ENCODE measurements at places on chromosomes 1 and 21. TPM values are rescaled to one million over a fixed set of nuclear protein-coding genes. Genes with fewer than 3 reads are reported as not detected.

- no peaks in the 10 kb centered on the region for H3K27me3 ChIP-seq
- H3K4me3 ChIP-seq: no peak overlapping the region
- peak; percentile 40 for DNase-seq
Observed at GRCh38 chr1:84353695-84354094, 44.6 kb upstream of the DNASE2B start.

DNA sequence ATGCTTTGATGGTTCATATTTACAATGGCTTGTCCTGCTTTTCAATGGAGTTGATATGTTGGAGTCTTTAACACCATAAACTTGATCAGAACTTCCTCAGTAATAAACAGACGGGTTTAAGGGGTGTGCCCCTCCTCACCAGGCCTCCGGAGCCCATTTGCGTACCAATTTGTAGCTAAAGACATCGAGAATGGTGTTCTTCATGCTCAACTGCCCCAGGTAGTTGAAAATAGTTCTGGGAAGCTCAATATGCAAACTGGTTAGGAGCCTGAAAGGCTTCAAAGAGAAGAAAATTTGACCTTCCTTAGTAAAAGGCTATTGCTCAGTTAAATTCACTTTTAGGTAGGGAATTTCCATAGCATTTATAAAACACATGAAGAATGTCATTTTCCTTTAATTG lies 68.1 kb upstream of the RRP15 start:
- H3K36me3 ChIP-seq: no peaks in the 10 kb centered on the region
- H3K4me1 ChIP-seq: no peaks in the 10 kb centered on the region
- no peak for DNase-seq
- no peak overlapping the region for H3K27ac ChIP-seq

GRCh38 chr1:198291036-198291435 lies 134.2 kb downstream of the NEK7 start:
- H3K4me3 ChIP-seq: no peak overlapping the region
- no peak overlapping the region for H3K27ac ChIP-seq
- DNase-seq: no peak
- no peaks in the 10 kb centered on the region for H3K4me1 ChIP-seq
- H3K27me3 ChIP-seq: no peaks in the 10 kb centered on the region
- H3K36me3 ChIP-seq: no peaks in the 10 kb centered on the region

DNA sequence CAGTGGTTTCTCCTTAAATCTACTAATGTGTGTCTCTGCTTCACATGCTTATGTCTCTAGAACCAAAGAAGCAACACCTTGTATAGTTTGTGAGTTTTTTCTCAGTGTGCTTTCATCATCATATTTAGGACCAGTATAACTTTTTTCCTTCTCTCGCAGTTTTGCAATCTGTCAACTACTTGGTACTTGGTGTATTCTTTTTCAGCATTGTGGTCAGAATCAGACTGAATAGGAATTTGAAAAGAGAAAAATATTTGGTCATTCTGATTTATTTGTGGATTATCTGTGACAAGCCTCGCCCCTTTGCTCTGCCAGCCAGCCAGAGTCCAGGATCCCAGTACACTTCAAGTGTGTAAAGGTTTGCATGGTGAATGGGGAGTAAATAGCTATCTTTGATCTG lies 122.3 kb downstream of the C1orf21 start:
- H3K4me3 ChIP-seq: no peak overlapping the region
- no peak overlapping the region for H3K27ac ChIP-seq
- no peaks in the 10 kb centered on the region for H3K4me1 ChIP-seq

DNA sequence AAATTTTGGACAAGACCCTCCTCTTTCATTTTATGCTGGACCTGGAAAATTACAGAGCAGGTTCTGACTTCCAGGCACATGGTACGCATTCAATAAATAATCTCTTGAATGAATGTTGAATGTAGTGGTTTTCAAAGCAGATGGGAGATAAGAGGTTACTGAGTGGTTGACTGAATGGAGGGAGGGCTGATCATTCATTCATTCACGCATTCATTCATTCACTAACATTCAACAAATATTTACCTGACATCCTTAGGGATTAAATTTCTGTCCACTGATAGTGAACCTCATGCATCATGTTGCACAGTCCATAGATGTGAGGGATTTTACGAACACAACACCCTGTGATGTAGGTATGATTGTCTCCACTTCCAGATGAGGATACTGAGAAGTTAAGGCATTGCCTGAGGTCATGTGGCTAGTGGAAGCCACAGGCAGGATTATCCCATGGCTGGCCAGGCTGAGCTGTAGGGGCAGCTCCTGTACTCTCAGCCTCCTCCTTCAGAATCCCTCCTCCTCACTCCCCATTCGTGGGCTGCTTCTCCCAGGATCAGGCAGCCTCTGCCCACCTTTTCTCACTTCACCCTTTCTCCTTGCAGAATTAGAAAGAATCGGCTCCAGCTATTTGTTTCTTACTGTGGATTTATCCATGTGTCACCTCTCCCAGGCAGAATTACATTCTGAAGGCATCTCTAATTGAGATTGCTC lies 48.4 kb upstream of the ATP5PO start:
- DNase-seq: no peak
- H3K27ac ChIP-seq: no peak overlapping the region
- no peaks in the 10 kb centered on the region for H3K27me3 ChIP-seq
- peaks cover 5% of the 10 kb centered on the region for H3K36me3 ChIP-seq

DNA sequence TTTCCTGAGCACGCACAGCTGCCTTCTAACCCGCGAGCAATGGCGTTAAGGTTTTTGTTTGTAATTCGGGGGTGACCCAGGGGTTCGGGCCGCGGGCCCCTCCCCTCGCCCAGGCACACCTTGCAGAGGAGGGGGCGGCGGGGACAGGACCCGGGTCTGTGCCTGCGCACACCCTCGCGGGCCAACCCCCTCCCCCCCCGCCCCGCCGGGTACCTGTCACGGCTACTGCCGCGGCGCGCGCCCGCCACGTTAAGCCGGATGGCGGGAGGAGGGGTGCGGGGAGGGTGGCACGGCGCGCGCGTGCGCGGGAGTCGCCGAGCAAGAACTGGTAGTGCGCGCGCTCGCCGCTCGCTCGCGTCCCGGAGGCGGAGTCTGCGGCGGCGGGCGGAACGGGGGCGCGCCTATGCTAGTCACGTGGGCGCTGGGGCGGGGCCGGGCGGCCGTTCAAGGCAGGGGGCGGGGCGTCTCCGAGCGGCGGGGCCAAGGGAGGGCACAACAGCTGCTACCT lies at the start of gene TPTE:
Gene TPTE, plus strand, starts transcription at position 493 of the 508 bp plus-strand sequence. CDS start 17,141 bp downstream, outside the sequence.
- no peaks in the 10 kb centered on the region for H3K27me3 ChIP-seq
- no peak for DNase-seq
- no peaks in the 10 kb centered on the region for H3K36me3 ChIP-seq
- no peaks in the 10 kb centered on the region for H3K4me1 ChIP-seq
- no peak within 1 kb of the TSS for H3K4me3 ChIP-seq
- H3K27ac ChIP-seq: no peak within 1 kb of the TSS

GRCh38 chr1:208044589-208045462 lies 133.9 kb upstream of the CD34 start:
- H3K27ac ChIP-seq: no peak overlapping the region
- H3K4me3 ChIP-seq: no peak overlapping the region
- H3K4me1 ChIP-seq: peaks cover 22% of the 10 kb centered on the region
- H3K36me3 ChIP-seq: peaks cover 4% of the 10 kb centered on the region
- DNase-seq: no peak
- H3K27me3 ChIP-seq: no peaks in the 10 kb centered on the region

DNA sequence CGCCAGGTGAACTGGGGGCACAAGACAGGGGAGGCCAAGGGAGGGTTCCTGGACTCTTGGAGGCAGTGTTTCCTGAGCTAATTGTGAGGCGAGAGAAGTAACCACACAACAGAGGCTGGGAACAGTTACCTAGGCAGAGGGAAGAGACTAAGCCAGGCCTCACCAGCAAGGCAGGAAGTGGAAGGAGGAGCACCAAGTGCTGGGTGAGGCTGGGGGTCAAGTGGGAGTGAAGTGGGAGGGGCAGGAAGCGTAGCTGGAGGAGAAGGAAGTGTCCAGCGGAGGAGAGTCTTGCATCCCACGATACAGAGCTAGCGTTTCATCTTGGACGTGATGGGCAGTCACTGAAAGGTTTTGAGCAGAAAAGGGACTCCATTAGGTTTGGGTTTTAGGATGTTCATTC lies 48.3 kb upstream of the CAPZB start:
- H3K4me1 ChIP-seq: no peaks in the 10 kb centered on the region
- H3K36me3 ChIP-seq: no peaks in the 10 kb centered on the region

DNA sequence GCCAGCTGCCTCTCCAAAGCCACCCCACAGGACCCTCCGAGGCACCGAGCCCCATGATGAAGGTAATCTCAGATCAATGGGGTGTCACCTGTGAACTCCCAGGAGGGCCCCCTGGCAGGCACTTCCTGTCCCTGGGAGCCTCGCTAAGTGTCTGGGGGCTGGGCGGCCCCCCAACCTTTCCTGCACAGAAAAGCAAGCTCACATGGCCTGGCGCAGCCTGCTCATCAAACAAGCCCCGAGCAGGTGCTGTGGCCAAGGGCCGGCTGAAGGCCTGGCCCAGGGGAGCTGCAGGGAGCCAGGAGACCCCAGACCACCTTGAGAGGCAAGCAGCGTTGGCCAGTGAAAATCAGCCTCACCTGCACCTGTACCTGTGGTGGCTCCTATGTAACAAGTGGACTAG lies 2.9 kb downstream of the RIPK4 start:
- DNase-seq: no peak
- H3K4me1 ChIP-seq: peaks cover 63% of the 10 kb centered on the region
- H3K27ac ChIP-seq: peak overlapping the region; percentile 97
- no peaks in the 10 kb centered on the region for H3K27me3 ChIP-seq
- H3K36me3 ChIP-seq: peaks cover 61% of the 10 kb centered on the region
- H3K4me3 ChIP-seq: peak overlapping the region; percentile 94

GRCh38 chr1:87194271-87194774 lies 134.4 kb upstream of the LMO4 start:
- no peak for DNase-seq
- no peaks in the 10 kb centered on the region for H3K36me3 ChIP-seq
- H3K4me3 ChIP-seq: no peak overlapping the region
- peaks cover 6% of the 10 kb centered on the region for H3K27me3 ChIP-seq
- H3K4me1 ChIP-seq: no peaks in the 10 kb centered on the region

DNA sequence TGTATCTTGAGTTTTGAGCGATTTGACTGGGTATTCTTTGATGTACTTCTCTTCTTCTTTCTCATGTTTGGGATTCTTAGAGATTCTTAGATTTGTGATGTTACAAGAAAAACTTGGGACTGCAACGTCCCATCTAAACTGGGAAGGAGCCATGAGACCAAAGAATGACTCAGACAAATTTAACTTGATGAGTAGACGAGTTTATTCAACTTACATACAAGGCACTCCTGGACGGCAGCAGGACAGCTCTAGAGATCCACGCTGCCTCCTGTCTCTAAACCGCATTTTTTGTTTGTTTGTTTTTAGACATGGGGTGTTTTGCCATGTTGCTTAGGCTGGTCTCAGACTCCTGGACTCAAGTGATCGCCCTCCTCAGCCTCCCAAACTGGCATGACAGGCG lies 137.1 kb downstream of the PIK3R3 start:
- peak overlapping the region; percentile 35 for H3K27ac ChIP-seq
- no peaks in the 10 kb centered on the region for H3K36me3 ChIP-seq
- DNase-seq: peak; percentile 77

DNA sequence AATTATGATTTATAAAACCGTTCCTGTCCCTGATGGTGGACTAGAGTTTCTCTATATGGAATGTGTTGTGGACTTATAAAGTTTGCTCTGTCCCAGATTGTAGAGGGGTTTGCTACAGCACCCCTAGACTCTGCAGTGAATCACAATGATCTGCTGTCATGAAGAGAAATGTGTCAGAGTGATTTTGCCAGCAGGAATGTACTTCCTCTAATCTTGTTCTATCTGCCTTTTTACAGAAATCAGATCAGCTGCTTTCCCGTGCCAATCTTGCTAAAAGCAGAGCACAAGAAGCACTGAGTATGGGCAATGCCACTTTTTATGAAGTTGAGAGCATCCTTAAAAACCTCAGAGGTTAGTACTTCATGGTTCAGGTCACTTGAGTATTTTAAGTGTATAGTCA lies 52.0 kb downstream of the LAMC2 start:
- peaks cover 26% of the 10 kb centered on the region for H3K4me1 ChIP-seq
- no peak overlapping the region for H3K27ac ChIP-seq
- H3K36me3 ChIP-seq: peaks cover 59% of the 10 kb centered on the region
- H3K4me3 ChIP-seq: no peak overlapping the region
- no peaks in the 10 kb centered on the region for H3K27me3 ChIP-seq

DNA sequence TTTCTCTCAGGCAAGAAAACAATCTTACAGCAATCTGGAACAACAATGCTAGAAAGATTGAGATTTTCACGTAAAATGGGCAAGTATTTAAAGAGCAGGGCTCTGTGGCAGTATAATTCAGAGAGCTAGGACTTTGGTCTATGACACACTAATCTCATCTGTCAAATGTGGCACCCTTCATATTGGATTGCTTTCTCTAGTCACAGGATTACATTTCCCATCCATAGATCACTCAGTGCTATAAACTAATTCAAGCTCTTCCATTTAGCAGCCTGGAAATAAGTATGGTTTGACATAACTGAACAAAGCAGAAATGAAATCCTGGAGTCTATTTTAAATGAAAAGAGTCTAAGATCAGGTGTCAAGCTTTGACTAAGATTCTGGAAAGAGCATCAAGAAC lies 263.1 kb upstream of the TMPRSS15 start:
- H3K4me3 ChIP-seq: no peak overlapping the region
- no peaks in the 10 kb centered on the region for H3K4me1 ChIP-seq
- 0 out of 2 replicates have a peak, but pooled peaks cover 3% of the 10 kb centered on the region for H3K36me3 ChIP-seq
- no peak overlapping the region for H3K27ac ChIP-seq
- H3K27me3 ChIP-seq: no peaks in the 10 kb centered on the region
- no peak for DNase-seq

DNA sequence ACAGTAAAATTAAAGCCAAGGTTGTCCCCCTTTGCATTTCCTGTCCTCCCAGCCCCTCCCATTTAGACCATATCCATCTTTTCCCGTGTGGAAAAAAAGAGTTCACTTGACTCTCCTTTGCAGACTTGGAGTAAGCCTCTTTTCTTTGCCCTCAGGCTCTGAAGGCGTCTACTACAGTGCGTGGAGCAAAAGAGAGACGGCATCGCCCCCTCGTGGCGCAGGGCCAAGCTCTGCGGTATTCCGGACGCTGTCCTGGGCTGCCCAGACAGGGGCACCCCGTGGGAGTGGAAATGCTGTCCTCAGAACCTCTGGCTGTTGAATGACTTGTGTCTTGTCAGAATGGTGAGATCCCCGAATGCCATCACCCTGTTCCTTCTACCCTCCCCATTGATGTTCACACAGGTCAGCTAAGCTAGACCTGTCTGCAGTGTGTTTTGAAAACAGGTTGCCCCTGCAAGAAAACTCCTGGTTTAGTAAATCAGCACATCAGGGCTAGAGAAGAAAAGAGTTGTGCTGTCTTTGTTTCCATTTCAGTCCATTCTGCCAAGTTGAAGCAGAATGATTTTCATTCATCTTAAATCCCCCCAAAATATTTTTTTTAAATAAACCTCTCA lies 12.3 kb upstream of the GJA8 start:
- H3K4me1 ChIP-seq: peaks cover 26% of the 10 kb centered on the region
- H3K4me3 ChIP-seq: no peak overlapping the region
- DNase-seq: peak; percentile 97
- no peak overlapping the region for H3K27ac ChIP-seq

- H3K27ac ChIP-seq: no peak overlapping the region
- no peaks in the 10 kb centered on the region for H3K4me1 ChIP-seq
- DNase-seq: no peak
Observed at GRCh38 chr1:112689842-112690237, 15.4 kb downstream of the MOV10 start.

Gene TPTE
- total RNA-seq: not detected

Gene DENND2C
- total RNA-seq: 2.0 TPM

Gene CTXND2
- total RNA-seq: not detected

Gene FAM78B
- 0.26 TPM for total RNA-seq

Gene THBS3
- 13.0 TPM for total RNA-seq

Gene SLAMF1
- total RNA-seq: not detected
